ENCODE measurements at places on chromosomes 12 and 14. TPM values are rescaled to one million over a fixed set of nuclear protein-coding genes. Genes with fewer than 3 reads are reported as not detected.

DNA sequence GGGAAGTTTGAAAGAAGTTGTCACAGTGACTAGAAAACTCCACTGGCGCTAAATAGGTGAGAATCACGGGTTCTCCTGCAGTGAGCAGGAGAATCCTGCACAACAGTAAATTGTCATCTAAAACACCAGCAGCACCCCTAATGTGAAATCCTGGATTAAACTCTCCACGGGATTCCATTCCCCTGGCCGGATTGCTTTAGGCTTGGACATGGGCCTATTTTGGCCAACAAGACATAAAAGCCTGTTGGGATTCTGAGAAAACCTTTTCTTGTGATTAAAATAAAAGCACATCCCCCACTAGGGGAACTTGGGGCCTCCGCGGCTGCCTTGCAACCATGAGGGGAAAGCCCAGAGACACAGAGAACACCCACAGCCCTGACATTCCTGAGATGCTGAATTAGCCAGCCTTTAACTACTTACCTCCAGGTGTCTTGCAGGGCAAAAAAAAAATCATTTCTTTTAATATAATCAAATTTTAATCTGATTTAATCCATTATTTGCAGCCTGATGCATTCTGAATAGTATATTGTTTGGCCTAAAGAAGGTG lies 21.0 kb upstream of the TSPAN11 start:
- no peak for DNase-seq

GRCh38 chr12:118175823-118176447 lies 40.0 kb downstream of the PEBP1 start:
- no peak for DNase-seq

GRCh38 chr12:110039085-110039807 lies 9.1 kb downstream of the C12orf76 start:
- DNase-seq = peak; percentile 93

DNA sequence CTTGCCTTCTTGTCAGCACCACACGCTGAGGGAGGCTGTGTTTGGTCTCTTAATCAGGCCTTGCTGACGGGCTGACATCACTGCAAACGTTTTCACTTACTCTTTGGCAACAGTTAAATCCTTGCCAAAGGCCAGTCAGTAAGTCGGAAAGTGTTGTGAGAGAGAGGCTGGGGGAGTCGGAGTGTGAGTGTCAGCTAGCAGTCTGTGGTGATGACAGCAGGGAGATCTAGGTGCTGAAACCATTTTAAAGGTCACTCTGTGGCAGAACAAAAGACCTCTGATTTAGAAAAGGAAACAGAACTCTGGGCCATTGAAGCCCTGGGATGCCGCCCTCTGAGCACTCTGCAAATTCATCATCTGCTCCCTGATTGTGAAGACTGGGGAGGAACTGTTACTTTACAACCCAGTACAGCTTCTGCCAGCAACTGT lies 143.5 kb downstream of the PAX9 start:
- DNase-seq = no peak

- no peak for DNase-seq
These were observed 3.7 kb downstream of the ABHD12B start for GRCh38 chr14:50875359-50876070.

The RPL6 gene
- total RNA-seq = 1,982 TPM
